CD8-positive, alpha-beta memory T cell (primary cell): ENCODE measurements at places on chromosomes 2 and 18. TPM values are rescaled to one million over a fixed set of nuclear protein-coding genes. Genes with fewer than 3 reads are reported as not detected.

TRPM8 gene
- not detected for total RNA-seq

KCNJ13 gene
- not detected for total RNA-seq

FAHD2B gene
- total RNA-seq: 21.5 TPM

SERPINB12 gene
- not detected for total RNA-seq

IL18RAP gene
- total RNA-seq: 4.1 TPM

SNX17 gene
- 122 TPM for total RNA-seq

MC4R gene
- not detected for total RNA-seq

REG3A gene
- not detected for total RNA-seq

FIGN gene
- total RNA-seq: not detected

MROH2A gene
- not detected for total RNA-seq

ALPI gene
- total RNA-seq: not detected

UNC50 gene
- total RNA-seq: 42.4 TPM

SAG gene
- not detected for total RNA-seq

GRCh38 chr2:98912957-98913915 lies 22.8 kb downstream of the CRACDL start:
- peaks cover 5% of the 10 kb centered on the region for H3K27me3 ChIP-seq
- DNase-seq: no peak
- no peaks in the 10 kb centered on the region for H3K36me3 ChIP-seq
- H3K27ac ChIP-seq: no peak overlapping the region
- H3K4me1 ChIP-seq: peaks cover 18% of the 10 kb centered on the region

DNA sequence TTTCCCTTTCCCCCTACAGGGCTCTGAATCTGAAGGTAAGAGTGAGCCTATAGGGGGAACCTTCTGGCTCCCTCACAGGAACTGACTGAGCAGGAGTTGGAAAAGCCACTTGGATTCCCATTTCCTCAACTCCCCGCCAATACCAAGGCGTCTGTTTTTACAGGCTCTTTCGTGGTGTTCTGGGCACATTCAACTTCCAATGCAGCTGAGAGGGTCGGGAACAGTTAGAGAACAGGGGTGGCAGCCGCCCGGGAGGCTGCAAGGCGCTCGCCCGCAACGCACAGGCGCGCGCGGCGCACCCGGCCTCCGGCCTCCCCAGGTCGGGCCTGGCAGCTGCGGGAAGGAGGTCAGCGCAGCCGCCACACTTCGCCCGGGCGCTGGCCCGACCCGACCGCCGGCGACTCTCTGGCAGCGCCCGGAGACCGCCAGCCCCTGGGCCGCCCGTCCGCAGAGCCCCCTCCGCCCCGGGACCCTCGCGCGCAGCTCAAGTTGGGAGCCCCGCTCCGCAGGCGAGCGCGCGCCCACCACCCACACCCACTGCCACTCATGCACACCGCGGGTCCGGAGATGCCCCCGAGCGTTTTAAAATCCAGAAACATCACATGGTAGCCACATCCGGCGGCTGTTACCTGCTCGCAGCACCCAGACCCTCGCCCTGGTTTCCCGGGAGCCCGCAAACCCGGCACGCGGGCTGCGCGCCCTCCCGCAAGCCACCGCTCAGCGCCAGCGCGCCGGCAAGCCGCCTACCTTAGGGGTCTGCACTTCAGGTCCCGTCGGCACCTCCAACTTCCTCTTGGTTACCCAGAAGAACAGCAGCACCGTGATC lies 816 bp downstream of the GALNT14 start:
- H3K4me1 ChIP-seq: no peaks in the 10 kb centered on the region
- peaks cover 26% of the 10 kb centered on the region for H3K27me3 ChIP-seq
- no peak overlapping the region for H3K4me3 ChIP-seq

DNA sequence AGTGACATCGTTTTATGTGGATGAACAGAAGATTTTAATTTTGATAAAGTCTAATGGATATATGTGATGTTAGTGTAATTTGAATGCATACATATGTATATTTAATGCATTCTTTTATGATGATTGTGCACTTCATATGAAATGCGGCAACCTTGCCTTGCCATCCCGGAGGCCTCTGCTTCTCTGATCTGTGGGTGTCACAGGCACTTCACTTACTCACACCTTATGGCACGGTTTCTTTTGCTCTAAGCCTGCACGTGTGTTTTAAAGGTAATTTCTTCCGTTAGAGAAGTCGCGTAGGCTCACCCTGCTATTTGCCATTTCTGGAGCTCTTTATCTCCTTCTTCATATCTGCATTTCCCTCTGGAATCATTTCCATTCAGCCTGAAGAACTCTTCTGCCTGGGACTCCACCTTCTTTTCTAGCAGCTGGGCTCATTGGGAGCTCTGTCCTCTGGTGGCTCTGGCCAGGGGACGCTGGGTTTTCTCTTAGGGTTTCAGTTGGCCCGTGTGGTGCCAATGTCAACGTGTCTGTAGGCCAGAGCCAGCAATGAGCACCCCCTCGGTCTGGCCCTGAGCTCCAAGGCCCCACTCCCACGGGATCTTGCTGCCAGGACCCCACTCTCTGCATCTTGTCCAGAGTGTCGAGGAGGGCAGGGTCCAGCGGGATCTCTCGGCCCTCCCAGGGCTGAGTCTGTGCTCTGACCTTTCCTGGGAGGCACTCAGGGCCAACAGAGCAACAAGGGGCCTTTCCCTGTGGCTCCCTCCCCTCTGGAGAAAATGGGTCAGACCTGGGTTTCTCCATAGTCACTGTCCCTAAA lies 97.3 kb downstream of the RTP5 start:
- no peak overlapping the region for H3K27ac ChIP-seq
- H3K4me3 ChIP-seq: no peak overlapping the region
- peaks cover 19% of the 10 kb centered on the region for H3K4me1 ChIP-seq
- no peaks in the 10 kb centered on the region for H3K36me3 ChIP-seq
- peak; percentile 12 for DNase-seq

DNA sequence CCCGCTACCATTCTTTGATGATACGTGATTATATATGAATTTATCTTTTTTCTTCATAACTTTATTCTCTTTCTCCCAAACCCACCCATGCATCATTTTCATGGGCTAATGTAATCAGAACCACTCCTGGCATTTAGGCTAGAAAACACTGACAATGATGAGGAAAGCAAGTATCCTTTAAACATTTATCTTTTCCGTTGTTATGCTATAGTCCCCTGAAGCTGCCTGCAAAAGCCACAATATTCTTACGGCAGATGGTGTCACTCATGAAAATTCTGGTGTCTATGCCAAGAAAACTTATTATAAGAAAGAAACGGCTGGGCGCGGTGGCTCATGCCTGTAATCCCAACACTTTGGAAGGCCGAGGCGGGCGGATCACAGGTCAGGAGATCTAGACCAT lies 221.8 kb upstream of the CTAGE1 start:
- H3K36me3 ChIP-seq: no peaks in the 10 kb centered on the region
- no peaks in the 10 kb centered on the region for H3K27me3 ChIP-seq
- H3K4me3 ChIP-seq: no peak overlapping the region
- H3K27ac ChIP-seq: no peak overlapping the region

- H3K27me3 ChIP-seq: no peaks in the 10 kb centered on the region
- no peaks in the 10 kb centered on the region for H3K36me3 ChIP-seq
- H3K4me3 ChIP-seq: no peak overlapping the region
- peaks cover 58% of the 10 kb centered on the region for H3K4me1 ChIP-seq
- H3K27ac ChIP-seq: no peak overlapping the region
- no peak for DNase-seq
Observed at GRCh38 chr2:134231301-134231964, 22.4 kb upstream of the MGAT5 start.

- no peaks in the 10 kb centered on the region for H3K4me1 ChIP-seq
- DNase-seq: no peak
- H3K27me3 ChIP-seq: no peaks in the 10 kb centered on the region
- no peak overlapping the region for H3K4me3 ChIP-seq
- no peaks in the 10 kb centered on the region for H3K36me3 ChIP-seq
- H3K27ac ChIP-seq: no peak overlapping the region
Observed at GRCh38 chr2:69762025-69762424, 20.1 kb downstream of the ANXA4 start.

GRCh38 chr2:179824961-179825360 lies 36.5 kb downstream of the ZNF385B start:
- DNase-seq: no peak
- H3K36me3 ChIP-seq: no peaks in the 10 kb centered on the region
- H3K27ac ChIP-seq: no peak overlapping the region
- no peak overlapping the region for H3K4me3 ChIP-seq

GRCh38 chr2:230933521-230934180 lies 8.6 kb upstream of the GPR55 start:
- DNase-seq: no peak
- no peak overlapping the region for H3K4me3 ChIP-seq
- H3K4me1 ChIP-seq: peaks cover 6% of the 10 kb centered on the region

GRCh38 chr2:43519643-43520221 lies 76.1 kb downstream of the THADA start:
- H3K4me1 ChIP-seq: no peaks in the 10 kb centered on the region
- no peak overlapping the region for H3K4me3 ChIP-seq
- no peak for DNase-seq
- H3K27ac ChIP-seq: no peak overlapping the region

GRCh38 chr2:41718705-41719104 lies 329.1 kb upstream of the PKDCC start:
- no peaks in the 10 kb centered on the region for H3K27me3 ChIP-seq
- DNase-seq: no peak
- no peak overlapping the region for H3K4me3 ChIP-seq
- H3K36me3 ChIP-seq: no peaks in the 10 kb centered on the region
- H3K4me1 ChIP-seq: no peaks in the 10 kb centered on the region
- no peak overlapping the region for H3K27ac ChIP-seq

GRCh38 chr2:222912776-222913175 lies 51.9 kb downstream of the ACSL3 start:
- no peak overlapping the region for H3K4me3 ChIP-seq
- no peaks in the 10 kb centered on the region for H3K27me3 ChIP-seq
- peaks cover 4% of the 10 kb centered on the region for H3K36me3 ChIP-seq
- no peak overlapping the region for H3K27ac ChIP-seq
- DNase-seq: no peak
- no peaks in the 10 kb centered on the region for H3K4me1 ChIP-seq

GRCh38 chr2:12587228-12587627 lies 129.5 kb upstream of the TRIB2 start:
- no peaks in the 10 kb centered on the region for H3K27me3 ChIP-seq
- H3K4me1 ChIP-seq: peaks cover 31% of the 10 kb centered on the region
- H3K36me3 ChIP-seq: no peaks in the 10 kb centered on the region

DNA sequence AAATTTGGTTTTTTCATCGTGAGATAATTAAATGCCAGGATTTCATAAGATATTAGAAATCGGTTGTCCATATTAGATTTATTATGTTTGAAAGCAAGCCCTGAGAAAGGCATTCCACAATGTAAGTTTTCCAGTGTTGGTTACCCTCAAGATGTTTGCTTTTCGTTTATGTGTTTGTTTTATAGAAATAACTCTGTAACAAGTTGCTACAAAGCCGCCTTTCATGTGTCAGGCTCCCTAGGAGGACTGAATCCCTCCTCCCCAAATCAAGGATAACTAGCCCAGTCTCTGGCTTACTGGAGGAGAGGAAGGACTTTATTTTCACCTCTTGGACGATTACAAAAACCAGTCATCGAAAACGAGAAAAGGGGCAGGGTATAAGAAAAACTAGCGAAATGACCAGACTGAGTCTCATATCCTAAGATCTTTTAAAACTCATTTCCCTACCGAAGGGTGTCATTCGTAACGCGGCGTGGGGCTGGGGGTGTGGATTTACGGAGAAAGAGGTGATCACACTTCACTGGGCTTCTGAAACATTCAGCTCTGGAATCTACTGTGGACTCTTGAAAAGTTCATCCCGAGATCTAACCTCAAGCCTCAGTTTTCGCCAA lies 1.0 kb upstream of the PEX13 start:
- H3K36me3 ChIP-seq: no peaks in the 10 kb centered on the region
- H3K27me3 ChIP-seq: no peaks in the 10 kb centered on the region
- peaks cover 15% of the 10 kb centered on the region for H3K4me1 ChIP-seq

GRCh38 chr2:67666386-67667053 lies 269.4 kb downstream of the ETAA1 start:
- no peak overlapping the region for H3K4me3 ChIP-seq
- H3K27me3 ChIP-seq: no peaks in the 10 kb centered on the region
- no peak overlapping the region for H3K27ac ChIP-seq
- no peaks in the 10 kb centered on the region for H3K36me3 ChIP-seq

DNA sequence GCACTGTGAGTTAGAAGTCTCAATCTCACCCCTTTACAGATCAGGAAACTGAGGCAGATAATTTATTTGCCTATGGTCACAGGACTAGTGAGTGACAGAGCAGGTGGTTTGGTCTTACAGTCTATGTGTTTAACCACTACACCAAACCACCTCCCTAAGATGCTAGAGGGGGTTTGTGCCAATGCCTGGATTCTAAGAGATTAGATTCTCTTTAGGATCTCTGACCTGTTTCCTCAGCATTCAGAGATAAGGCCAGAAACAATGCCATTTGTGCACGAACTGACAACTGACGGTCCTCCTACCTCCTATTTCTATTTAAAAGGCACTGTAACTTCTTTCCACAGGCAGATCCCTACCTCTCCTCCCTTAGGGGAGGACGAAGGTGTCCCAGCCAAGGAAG lies 2.3 kb upstream of the SLC20A1 start:
- peaks cover 32% of the 10 kb centered on the region for H3K4me1 ChIP-seq

- DNase-seq: no peak
- H3K27ac ChIP-seq: no peak overlapping the region
- H3K36me3 ChIP-seq: no peaks in the 10 kb centered on the region
Observed at GRCh38 chr2:8574196-8575037, 107.4 kb upstream of the ID2 start.
